BJ (cell line): ENCODE measurements at places on chromosomes 3 and 15. TPM values are rescaled to one million over a fixed set of nuclear protein-coding genes. Genes with fewer than 3 reads are reported as not detected.

Gene SYNPR
- polyA plus RNA-seq, result not detected in 2 replicates

Gene SAXO2
- polyA plus RNA-seq, result 0.45 and 0.49 TPM in 2 replicates

Gene AMIGO3
- not detected in 2 replicates for polyA plus RNA-seq

DNA sequence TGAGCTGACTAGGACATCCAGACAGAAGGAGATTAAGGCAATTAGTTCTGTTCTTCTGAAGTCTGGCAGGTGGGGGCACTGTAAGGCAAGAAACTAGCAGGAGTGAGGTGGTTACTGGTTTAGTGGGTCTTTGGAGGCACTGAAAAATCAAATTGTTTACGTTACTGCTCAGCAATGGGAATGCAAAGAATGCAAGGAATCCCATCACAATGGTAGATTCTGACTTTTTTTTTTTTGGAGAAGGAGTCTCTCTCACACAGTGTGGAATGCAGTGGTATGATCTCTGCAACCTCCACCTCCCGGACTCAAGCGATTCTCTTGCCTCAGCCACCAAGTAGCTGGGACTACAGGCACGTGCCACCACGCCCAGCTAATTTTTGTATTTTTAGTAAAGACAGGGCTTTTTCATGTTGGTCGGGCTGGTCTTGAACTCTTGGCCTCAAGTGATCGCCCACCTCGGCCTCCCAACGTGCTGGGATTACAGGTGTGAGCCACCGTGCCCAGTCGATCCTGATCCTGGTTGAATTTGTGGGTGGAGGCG is 16.4 kb downstream of the FAM107A start:
- DNase-seq, result peak; percentile 97

- DNase-seq, result no peak
These were observed 7.4 kb downstream of the PSMD2 start for GRCh38 chr3:184306341-184306972.

DNA sequence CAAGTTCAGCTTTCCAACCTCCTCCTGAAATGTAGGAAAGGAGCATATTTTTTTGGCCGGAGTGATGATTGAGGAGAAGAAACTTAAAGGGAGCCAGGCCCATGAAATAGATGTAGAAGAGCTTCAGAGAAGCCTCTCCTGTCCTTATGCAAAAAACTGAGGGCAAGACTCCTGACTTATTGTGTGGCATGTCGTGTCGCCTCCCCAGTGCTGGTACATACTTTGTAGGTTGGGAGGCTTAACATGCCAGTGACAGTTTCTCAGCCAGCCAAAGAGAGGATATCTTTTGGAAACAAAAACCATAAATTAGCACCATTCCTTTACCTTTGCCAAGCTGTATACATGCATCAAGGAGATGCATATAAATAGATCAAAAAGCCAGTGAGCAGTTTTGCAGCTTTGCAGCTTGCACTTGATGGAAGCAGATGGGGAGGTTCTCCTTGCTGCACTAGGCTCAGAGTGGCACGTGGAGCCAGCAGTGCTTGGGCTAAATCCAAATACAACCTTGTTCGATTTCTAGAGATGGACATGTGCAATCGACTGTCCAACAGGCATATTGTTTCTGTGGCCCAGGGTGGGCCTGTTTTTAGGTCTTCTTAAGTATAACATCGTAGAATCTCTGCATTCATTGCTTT is 10.2 kb downstream of the SLCO3A1 start:
- DNase-seq, result no peak

DNA sequence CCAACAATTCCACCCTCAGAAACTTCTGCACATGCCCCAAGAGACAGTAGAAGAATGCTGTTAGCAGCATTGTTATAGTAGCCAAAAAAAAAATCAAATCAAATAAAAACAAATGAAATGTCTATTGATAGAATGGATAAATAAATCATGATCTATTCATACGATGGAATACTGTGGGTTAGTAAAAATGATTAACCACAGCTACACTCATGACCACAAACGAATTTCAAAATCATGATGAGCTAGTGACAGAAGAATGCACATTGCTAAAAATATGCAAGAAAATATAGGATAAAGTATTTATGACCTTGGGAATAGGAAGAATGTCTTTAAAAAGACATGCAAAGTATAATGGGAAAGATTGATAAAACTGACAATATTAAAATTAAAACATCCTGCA is 57.5 kb upstream of the ACAN start:
- peak; percentile 19 for DNase-seq

DNA sequence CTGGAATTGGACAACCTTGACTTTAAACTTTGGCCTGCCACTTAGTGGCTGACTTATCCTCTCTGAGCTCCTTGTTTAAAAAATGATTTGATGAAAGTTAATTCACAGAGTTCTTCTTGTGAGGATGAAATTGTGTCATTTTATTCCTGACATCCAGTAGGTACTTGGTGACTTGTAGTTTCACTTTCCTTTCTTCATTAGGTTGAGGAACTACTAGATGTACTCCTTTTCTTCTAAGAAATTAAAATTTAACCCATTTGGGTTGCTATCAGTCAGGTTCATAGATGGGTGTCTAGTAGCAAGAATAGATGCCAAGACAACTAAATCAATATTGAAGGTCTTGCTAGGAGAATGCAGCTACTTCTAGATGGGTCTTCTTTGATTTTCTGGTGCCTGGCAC is 5.2 kb downstream of the NR1D2 start:
- no peak for DNase-seq
